ENCODE measurements at places on chromosomes 1 and 21.

DNA sequence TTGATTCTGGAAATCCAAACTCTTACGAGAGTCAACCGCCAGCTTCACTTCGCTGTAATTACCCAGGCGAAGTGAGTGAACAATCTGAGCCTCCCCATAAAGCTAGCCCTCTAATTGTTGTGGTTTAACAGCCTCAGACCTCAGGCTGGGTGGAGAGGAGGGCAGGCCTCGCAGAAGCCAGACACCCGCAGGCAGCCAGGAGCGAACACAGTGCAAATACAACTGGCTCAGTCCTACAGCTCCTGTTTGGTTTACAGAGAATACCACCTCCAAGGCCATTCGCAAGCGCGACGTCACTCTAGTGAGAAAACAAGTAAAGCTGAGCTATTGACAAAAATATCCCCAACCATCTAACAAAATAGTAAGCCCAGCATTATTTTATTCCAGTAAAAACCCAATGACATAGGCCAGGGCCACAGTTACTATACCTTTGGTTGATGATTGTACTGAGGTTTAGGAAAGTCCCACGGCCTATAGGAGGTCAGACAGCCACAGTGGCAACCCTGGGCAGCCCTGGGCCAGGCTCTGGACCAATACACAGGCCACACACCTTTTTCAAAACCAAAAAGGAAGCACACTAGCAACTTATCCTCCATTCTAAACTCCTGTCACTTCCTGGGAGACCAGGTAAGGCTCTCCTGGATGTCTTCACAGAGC, 163.3 kb downstream of the ETS2 start:
- no peak for DNase-seq

- no peak for DNase-seq
These were observed 356.5 kb upstream of the PTBP2 start for GRCh38 chr1:96365076-96365475.

DNA sequence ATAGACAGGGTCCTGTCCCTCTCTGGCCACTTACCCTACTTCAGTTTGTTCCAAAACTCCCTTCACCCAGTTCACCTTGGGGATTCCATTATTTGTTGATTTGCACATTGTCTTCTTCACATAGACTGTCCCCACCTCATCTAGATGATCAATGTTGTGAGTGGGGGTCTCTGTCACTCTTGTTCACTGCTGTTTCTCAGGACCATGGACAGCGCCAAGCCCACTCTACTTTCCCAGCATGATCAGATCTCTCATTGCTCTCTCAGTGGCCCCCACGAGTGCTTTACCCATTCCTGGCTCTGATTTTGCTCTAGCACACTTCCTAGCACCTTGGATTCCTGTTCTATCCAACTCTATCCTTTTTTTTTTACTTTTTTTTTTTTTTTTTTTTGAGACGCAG, 45.4 kb upstream of the IGSF21 start:
- DNase-seq: peak; percentile 67

DNA sequence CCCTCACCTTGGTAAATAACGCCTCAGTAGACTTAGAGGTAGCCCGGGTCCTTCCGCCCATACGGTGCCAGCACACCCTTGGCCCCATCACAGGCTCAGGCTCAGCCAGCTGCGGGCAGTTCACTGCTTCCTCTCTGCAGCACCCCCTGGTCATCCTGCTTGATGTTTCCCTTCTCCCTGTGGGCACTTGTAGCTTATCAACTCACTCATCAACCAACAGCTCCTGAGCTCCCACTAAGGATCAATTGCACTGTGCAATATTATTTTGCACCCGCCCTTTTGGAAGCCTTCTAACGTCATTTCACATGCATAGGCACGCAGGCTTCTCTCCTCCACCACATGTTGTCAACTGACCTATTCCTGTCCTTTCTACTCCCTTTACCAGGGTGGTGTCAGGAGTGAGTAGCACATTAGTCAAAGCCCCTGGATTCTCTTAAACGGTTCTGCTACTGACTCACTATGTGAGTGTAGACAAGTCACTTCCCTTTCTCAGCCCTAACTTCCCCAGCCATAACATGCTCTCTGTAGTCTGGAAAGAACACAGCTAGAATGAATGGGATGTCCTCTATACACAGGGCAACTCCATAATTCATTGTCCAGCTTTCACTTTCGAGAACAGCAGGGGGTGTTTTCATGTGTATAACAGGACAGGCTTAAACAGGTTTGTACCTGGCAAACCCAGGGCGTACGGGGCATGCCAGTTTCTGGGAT, 47.1 kb upstream of the IRF2BP2 start:
- no peak for DNase-seq

- DNase-seq: no peak
These were observed 195.4 kb upstream of the RUNX1 start for GRCh38 chr21:35244514-35244913.

- DNase-seq: no peak
These were observed 76.1 kb downstream of the PIK3R3 start for GRCh38 chr1:46056325-46056724.

DNA sequence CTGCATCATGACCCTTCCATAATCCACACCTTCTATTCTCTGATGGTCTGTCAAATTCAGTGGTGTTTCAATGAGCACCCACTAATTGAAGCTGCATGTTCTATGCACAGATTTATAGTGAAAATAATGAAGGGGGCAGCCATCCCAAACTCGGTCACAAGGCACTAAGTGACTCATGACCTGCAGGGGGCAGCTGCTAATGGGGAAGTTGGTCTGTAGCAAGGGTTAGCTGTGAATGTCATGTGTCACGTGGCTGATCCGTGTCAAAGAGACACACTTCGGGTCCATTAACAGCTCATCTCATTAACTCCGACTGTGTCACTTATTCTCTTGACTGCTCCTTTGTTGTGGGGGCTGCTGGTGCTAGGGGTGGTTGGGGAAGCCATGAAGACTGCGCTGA, 306.6 kb downstream of the PCP4 start:
- DNase-seq: peak; percentile 52

DNA sequence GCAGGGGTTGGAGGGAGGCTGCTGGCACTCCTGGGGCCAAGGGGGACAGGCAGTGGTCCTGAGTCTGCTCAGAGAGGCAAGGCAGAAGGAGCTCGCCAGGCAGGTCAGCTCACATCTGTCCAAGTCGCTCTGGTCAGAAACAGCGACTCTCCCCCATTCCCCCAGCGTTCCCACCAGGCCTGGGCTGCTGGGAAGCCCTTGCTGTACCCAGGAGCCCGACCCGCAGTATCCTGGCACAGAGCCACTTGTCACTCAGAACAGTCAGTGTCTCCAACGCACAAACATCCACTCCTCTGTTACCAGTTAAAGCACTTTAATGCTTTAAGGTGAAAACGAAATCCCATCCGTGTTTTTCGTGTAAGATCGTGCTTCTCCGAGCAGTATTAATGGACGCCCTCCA, 16.6 kb upstream of the CCDC27 start:
- DNase-seq: no peak

GRCh38 chr1:202038688-202039346, 28.4 kb downstream of the ELF3 start:
- DNase-seq: no peak

GRCh38 chr1:232982238-232982944, 32.0 kb downstream of the NTPCR start:
- DNase-seq: no peak

DNA sequence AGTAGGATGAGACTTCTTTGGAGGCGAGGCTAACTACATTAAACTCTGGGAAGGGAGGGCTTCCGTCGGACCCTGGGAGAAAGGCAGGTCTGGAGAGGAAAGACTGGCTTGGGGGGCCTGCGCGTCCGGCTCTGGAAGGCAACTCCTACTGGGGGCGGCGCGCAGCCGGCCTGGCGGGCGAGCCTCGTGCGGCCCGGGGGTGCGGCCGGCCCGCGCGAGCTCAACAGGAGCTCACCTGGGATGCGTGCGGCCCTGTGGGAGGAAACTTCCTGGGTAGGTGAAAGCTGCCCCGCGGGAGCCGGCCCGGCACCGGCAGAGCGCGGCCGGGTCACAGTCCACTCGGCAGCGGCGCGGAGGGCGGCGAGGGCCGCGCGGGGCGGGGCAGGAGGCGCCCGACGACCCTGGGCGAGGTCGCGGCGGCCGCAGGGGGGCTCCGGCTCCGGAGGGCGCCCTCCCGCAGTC, 449 bp downstream of the EPS15 start:
- no peak for DNase-seq

DNA sequence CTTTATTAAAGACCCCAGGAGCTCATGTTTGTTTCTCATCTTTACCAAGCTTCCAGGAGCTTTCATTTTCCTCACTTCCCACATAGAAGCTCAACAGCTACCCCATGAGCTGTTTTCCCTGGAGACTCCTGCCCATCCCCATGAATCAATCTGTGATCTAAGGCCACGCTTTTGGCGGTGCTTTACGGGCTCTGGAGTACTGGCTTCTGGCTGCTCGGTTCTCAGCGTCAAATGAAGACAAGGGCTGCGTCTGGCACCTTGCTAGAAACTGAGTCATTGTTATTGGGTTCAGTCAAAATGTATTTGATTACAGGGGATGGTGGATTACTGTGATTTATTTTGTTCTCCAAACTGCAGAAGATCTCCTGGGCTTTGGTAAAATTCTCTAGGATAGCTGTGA, 39.9 kb downstream of the ACP6 start:
- DNase-seq: no peak

- DNase-seq: no peak
These were observed 629 bp downstream of the RPS27 start for GRCh38 chr1:153991151-153991630.

DNA sequence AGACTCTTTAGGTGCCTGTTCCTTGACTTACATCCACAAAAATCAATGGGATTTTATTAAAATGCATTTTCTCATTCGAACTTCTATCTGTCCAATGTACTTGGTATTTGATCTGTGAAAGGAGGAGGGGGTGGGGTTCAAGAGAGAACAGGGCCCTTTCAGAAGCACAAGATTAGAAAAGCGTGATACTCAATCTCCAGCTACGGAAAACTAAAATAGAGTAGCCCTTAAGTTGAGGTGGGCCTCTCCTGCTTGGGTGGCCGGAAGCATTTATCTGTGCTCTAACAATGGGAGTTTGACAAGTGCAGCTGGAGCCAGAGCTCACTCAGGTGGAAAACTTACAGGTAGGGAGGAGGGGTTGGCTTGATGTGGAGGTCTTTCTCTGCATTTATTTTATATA, 462 bp upstream of the RXRG start:
- no peak for DNase-seq

DNA sequence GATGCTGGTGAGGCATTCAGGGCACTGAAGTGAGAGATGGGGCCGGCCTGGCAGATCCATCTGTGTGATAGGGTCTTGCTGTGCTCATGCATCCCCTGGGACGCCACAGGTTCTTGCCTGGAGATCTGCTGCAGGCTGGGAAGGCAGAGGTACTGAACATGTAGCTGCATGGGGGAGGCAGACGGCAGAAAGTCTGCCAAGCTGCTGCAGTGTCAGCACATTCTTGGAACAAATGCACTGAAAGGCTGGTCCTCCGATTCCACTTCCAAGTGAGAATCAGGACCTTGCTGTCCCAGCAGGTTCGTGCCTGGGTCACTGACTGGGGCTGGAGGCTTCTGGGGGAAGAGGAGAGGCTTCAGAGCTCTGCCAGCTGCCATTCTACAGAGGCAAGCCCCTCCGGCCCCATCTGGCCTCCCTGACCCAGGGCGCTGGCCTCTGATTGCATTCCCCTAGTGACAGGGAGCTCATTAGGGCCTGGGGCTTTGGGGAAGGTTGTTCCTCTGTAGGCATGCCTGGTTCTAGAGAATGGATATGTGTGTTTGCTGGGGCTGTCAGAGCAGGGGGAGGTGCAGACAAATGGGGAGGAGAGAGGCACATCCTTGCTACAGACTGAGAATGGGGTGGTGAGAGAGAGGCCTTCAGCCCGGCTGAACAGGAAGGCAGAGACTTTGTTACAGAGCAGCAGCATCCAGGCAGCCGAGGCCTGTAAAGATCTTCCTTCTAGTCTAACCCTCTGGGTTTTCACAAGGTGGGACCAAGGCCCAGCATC, 174.0 kb downstream of the TRABD2B start:
- no peak for DNase-seq

- DNase-seq: no peak
These were observed 1366.2 kb downstream of the PLA2G4A start for GRCh38 chr1:188194916-188195315.

- DNase-seq: no peak
These were observed 159.6 kb downstream of the PTPRU start for GRCh38 chr1:29395736-29396437.

GRCh38 chr1:209652121-209652735, at the start of gene LAMB3:
Gene LAMB3 (minus strand): TSS chr1:209652425. CDS start chr1:209650944, 1,481 bp downstream.
- no peak for DNase-seq

DNA sequence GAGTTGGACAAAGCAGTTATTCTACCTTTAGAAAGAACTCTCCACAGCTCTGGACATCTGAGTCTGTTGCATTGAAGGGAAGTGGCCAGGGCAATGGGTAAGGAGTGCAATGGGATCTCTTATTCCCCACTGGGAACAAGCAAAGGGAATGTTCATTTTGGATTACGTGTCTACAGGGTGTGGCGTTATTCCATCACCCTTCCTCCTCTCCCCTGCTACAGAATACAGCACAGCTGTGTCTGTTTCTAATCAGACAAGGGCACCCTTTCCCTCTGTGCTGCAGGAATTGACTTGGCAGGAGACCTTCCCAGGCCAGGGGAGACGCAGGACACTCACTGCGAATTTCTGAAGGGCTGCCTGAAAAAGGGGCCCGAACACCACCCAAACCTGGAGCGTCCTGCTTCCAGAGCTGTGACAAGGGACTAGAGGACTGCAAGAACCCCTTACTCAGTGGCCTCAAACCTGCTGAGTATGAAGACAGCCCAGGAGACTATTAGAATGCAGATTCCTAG, 163.6 kb upstream of the RAB4A start:
- no peak for DNase-seq

Measured in iPS-NIHi11 (cell line).